ENCODE measurements at places on chromosomes 5 and 9. TPM values are rescaled to one million over a fixed set of nuclear protein-coding genes. Genes with fewer than 3 reads are reported as not detected.

DNA sequence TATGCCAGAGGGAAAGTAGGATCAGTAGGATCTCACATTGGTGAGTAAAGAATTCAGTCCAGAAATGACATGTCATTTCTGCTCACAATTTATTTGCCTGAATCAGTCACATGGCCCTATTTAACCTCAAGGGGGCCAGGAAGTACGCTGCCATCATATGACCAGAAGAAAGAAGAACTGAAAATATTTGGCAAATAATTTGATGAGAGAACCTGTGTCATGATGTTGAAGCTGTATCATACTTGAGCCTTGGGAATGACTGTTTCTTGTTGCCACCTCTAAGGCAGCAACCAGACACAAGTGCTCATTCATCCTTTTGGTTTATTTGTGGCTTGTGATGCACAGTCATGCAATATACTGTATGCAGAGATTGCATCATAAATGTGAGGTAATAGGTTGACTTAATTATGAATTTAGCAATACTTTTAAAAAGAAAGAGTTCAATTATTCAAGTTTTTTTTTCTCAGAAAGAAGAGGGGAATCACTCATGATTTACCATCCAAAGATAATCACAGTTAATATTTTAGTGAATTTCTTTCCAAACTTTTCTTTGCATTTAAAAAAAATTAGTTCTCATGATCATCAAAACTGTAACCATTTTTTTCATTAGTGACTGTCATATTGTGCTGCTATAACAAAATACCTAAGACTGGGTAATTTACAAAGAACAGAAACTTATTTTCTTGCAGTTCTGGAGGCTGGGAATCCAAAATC is 8.2 kb upstream of the ZFYVE16 start:
- no peaks in the 10 kb centered on the region for H3K36me3 ChIP-seq
- no peaks in the 10 kb centered on the region for H3K27me3 ChIP-seq
- H3K4me1 ChIP-seq = no peaks in the 10 kb centered on the region
- H3K27ac ChIP-seq = no peak overlapping the region

The ERAP2 gene
- 13.8 TPM for total RNA-seq

- H3K27me3 ChIP-seq = no peaks in the 10 kb centered on the region
- H3K4me3 ChIP-seq = no peak overlapping the region
- H3K27ac ChIP-seq = no peak overlapping the region
- peaks cover 4% of the 10 kb centered on the region for H3K4me1 ChIP-seq
Observed at GRCh38 chr5:15560421-15560820, 60.4 kb downstream of the FBXL7 start.

The NFIL3 gene
- total RNA-seq = 74.9 TPM

The NR2F1-AS1 gene
- 17.4 TPM for total RNA-seq

The PPP2R2B gene
- 1.8 TPM for total RNA-seq

DNA sequence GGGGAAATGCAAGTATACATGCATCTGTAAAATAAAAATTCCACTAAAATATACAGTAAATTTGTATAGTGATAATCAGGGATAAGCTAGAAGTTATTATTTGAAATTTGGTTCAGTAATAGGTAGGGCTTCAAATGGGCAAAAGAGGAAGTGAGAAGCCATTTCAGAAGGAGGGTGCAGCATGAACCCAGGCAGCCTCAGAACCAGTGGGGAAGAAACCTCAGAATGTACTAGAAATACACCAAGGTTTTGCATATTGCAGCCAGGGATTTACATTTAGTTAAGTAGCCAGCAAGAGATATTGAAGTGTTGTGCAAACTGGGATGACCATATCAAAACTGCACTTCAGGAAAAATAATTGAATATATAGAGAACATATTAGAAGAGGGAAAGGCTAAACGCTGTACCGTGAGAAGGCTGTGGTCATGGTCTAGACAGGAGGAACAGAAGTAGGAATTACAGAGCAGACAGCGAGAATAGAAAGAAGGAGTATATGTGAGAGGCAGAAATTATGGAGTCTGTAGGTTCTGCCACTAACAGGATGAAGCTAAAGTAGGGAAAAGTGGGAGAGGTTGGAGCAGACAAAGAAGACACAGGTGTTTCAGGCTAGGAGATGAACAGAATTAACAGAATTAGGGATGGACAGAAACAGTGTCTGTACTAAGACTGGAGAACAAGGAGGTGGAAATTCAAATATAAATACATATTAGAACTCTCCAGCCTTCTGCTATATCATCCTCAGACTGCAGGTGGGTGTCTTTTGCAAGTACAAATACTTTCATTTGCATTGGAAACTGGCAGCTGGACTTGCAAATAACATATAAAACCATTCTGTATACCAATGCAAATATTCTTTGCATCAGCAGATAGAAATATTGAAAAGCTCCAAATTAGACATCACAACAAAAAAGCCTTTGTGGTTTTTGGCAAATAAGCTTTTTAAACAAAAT is 335.6 kb downstream of the ZNF608 start:
- DNase-seq = no peak
- H3K4me3 ChIP-seq = no peak overlapping the region
- H3K36me3 ChIP-seq = no peaks in the 10 kb centered on the region
- H3K4me1 ChIP-seq = no peaks in the 10 kb centered on the region
- no peak overlapping the region for H3K27ac ChIP-seq

DNA sequence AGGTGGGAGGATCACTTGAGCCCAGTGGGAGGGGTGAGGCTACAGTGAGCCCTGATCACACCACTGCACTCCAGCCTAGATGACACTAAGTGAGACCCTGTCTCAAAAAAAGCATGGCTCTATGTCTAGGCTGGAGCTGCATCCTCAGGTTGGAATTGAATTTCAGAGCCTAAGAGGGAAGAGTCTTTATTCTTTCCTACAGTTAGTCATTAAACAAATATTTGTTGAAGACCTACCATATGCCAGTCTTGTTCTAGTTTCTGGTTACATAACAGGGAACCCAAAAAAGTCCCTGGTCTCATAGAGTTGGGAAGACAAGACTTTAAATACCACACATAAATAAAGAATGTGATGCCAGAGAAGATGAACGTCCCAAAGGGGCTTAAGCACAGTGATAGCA is 6.9 kb upstream of the GRPEL2 start:
- H3K36me3 ChIP-seq = no peaks in the 10 kb centered on the region
- H3K27me3 ChIP-seq = no peaks in the 10 kb centered on the region
- no peak overlapping the region for H3K4me3 ChIP-seq
- H3K4me1 ChIP-seq = no peaks in the 10 kb centered on the region
- H3K27ac ChIP-seq = no peak overlapping the region

- H3K4me1 ChIP-seq = peaks cover 7% of the 10 kb centered on the region
- peak overlapping the region; percentile 60 for H3K27ac ChIP-seq
- peaks cover 5% of the 10 kb centered on the region for H3K27me3 ChIP-seq
- H3K36me3 ChIP-seq = no peaks in the 10 kb centered on the region
- no peak overlapping the region for H3K4me3 ChIP-seq
Observed at GRCh38 chr9:126677188-126678084, 63.7 kb downstream of the LMX1B start.

The GAPT gene
- 1.3 TPM for total RNA-seq

The IFNB1 gene
- total RNA-seq = not detected

DNA sequence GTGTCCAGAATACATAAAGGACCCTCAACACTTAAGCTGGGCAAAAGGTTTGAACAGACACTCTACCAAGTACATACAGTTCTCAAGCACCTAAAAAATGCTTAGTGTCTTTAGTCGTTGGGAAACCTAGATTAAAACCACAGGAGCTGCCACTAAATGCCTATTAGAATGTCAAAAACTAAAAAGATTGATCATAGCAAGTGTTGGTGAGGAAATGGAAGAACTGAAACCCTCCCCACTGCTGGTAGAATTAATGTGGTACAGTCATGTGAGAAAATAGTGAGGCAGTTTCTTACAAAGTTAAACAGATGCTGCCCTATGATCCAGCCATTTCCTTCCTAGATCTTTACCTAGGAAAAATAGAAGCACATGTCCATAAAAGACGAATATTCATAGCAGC is 40.6 kb downstream of the SFXN1 start:
- no peak overlapping the region for H3K4me3 ChIP-seq
- DNase-seq = no peak
- H3K36me3 ChIP-seq = peaks cover 4% of the 10 kb centered on the region
- H3K4me1 ChIP-seq = no peaks in the 10 kb centered on the region

The ZFP37 gene
- total RNA-seq = 5.2 TPM

DNA sequence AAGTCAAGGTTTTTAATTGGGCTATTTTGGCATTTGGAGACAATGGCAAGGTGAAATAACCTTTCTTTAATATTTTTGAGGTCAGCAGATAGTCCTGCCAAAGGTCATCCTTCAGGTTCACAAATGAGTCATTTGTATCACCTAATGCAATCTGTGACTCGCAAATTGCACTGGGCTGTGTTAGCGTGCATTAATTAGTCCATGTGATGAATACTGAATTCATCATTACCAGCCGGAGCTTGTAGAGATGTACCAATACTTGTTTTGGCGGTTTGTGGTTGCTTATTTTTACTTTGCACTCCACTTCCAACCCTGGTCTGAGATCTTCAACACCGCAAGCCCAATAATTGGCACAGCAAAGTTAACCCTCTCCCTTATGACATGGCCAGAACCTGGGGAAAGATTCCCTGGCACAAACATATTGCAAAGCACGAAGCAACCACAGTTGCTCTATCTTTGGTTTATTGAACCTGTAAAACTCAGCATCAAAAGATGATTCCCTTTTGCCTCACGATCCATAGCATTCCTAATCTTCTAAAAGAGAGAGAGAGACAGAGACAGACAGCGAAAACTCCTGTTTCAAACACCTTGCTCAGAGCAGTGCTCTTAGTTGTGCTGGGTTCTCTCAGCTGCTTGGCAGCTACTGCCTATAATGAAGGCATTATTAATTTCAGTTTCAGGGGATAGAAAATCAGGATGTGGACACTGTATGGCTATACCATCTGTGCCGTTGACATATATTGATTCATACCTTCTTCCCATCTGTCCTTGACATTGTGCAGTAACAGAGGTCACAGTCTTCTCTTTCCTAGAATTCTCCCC is 178.1 kb downstream of the EBF1 start:
- H3K4me1 ChIP-seq = no peaks in the 10 kb centered on the region
- no peak for DNase-seq
- H3K27me3 ChIP-seq = no peaks in the 10 kb centered on the region
- no peaks in the 10 kb centered on the region for H3K36me3 ChIP-seq
- H3K27ac ChIP-seq = no peak overlapping the region
- H3K4me3 ChIP-seq = no peak overlapping the region

GRCh38 chr9:295576-295975 is 80.9 kb downstream of the DOCK8 start:
- no peak overlapping the region for H3K4me3 ChIP-seq
- H3K36me3 ChIP-seq = no peaks in the 10 kb centered on the region
